ENCODE measurements at places on chromosomes 4 and X.

DNA sequence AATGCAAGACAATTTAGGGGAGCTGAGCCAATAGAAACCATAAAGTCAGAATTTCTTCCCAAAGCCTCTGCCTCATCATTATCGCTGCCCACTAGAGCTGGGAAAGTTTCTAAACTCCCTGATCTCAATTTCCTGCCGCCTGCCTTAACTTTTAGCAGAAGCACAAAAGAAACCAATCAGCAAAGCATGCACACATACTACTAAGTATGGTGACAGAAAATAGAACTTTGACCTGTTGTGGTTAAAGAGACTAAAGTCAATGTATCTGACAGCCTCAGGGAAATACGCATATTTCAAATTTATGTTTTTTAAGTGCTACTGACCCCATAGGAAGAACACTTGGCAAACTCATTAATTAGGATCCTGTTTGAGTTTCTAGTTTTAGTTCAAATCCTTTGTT lies 10.1 kb downstream of the STK26 start:
- DNase-seq: no peak

- DNase-seq: no peak
These were observed 377.9 kb downstream of the FAM133A start for GRCh38 chrX:94051926-94052325.

GRCh38 chrX:3748052-3748559 lies 34.7 kb upstream of the PRKX start:
- no peak for DNase-seq

DNA sequence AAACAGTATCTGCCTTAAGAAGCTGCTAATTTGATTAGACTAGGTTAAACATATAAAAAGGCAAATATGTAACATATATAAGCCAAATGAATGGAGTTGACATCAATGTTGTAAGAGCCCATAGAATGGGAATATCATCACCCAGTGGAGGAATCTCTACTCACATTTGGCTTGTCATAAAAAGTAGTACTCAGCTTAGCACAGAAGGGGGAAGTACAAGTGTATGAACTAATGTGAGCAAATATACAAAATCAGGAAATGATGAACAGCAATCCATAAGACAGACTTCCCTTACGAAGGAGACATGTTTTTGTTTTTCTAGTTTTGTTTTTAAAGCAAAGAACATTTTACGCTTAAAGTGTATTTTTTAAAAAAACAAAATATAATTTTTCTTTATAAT lies 74.9 kb downstream of the MAB21L2 start:
- DNase-seq: no peak

GRCh38 chr4:54213761-54214160 lies 15.3 kb upstream of the PDGFRA start:
- DNase-seq: no peak

GRCh38 chrX:45748369-45748774 lies 547.7 kb upstream of the DIPK2B start:
- no peak for DNase-seq

DNA sequence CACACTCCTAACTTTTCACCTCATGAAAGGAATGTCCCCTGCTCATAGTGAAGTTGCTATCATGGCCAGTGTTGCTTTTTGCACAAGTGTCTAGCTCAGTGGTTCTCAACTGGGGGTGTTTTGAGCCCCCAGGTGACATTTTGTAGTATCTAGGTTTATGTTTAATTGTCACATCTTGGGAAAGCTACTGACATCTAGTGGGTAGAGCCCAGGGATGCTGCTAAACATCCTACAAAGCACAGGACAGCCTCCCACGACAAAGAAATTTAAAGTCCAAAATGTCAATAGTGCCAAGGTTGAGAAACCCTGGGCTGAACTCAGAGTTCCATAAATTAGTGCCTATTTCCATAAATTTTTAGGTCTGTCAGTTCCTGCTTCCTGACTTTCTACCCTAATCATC lies 70.7 kb upstream of the HCCS start:
- DNase-seq: no peak

DNA sequence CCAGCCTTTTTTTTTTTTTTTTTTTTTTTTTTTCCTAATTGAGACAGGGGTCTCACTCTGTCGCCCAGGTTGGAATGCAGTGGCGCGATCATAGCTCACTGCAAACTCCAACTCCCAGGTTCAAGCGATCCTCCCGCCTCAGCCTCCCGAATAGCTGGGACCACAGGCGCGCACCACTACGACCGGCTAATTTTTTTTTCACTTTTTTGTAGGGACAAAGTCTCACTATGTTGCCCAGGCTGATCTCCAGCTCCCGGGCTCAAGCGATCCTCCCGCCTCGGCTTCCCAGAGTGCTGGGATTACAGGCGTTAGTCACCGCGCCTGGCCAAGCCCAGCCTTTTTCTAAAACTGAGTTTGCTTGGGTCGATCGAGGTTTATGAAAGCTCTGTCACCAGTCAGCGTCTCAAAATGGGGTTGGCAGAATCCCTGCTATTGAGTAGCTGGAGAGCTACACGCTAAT lies 1.3 kb upstream of the OTUD5 start:
- DNase-seq: no peak

DNA sequence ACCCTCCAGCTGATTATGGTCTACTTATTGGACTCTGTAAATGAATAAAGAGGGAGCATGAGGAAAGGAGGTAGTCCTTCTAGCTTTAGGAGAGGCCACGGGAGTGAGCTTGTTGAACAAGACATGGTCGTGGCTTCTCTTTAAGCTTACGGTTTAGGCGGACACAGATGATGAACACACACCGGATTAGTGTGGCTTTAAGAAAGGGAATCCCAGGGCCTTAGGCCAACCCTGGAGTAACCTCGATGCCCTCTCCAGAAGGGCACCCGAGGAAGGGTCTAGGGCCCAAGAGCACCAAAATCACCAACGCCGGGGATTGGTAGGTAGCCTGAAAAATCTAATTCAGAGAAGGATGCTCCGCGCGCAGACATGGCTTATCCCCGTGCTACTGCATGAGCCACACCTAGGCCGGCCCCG lies 39.4 kb downstream of the ERVMER34-1 start:
- no peak for DNase-seq

- no peak for DNase-seq
These were observed 100.5 kb upstream of the PCDH7 start for GRCh38 chr4:30619679-30620078.

- DNase-seq: no peak
These were observed 80.1 kb upstream of the MAML3 start for GRCh38 chr4:140233791-140234696.

DNA sequence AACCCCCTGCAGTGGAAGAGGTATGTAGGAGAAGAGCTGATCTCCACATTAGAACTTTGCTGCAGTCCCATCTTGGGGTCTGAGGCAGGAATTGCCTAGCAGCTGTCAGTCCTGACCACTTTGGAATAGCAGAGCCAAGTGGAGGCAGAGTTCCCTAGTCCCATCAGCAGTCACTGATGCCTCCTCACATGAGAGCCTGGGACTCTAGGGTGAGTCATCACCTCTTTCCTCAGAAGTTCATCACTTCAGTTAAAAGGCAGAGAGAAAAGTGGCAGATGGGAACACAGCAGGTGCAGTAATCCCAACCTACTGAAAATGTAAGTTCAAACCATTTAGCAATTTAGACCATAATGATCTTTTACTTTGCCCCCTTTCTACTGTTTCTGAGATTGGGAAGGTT lies 73.9 kb upstream of the MED14 start:
- DNase-seq: no peak

- DNase-seq: no peak
These were observed 176.4 kb downstream of the EFHC2 start for GRCh38 chrX:44167116-44167515.

DNA sequence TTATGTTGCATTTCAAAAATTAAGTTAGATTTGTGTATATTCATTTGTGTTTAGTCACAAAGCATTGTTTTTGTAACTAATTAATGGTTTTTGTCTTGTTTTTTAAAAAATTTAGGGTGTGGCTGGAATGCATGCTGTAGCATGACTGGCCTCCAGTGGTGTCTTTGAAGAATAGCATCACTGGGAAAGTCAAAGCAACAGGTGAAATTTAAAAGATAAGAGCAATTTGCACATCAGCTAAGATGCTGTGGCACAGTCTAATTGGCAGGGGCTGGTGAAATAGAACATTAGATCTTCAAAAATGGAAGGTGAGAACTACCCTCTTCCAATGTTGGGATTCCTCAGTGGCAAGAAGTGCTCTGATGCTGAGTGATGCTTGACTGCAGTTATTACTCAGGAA lies 45.3 kb downstream of the ANK2 start:
- no peak for DNase-seq

- DNase-seq: no peak
These were observed 123.9 kb upstream of the CBR4 start for GRCh38 chr4:169133932-169134331.

DNA sequence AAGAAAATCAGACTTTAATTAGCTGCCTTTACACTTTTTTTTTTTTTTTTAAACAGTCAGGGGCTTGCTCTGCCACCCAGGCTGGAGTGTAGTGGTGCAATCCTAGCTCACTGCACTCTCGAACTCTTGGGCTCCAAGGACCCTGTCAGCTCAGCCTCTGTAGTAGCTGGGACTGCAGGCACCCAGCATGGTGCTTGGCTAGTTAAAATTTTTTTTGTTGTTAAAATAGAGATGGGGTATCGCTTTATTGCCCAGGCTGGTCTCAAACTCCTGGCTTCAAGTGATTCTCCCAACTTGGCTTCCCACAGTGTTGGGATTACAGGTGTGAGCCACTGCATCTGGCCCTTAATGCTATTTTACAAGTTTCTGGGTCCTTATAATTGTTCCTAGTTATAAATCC lies 359.1 kb downstream of the SPRY1 start:
- DNase-seq: no peak

GRCh38 chrX:68332201-68332731 lies 101.0 kb downstream of the OPHN1 start:
- no peak for DNase-seq

DNA sequence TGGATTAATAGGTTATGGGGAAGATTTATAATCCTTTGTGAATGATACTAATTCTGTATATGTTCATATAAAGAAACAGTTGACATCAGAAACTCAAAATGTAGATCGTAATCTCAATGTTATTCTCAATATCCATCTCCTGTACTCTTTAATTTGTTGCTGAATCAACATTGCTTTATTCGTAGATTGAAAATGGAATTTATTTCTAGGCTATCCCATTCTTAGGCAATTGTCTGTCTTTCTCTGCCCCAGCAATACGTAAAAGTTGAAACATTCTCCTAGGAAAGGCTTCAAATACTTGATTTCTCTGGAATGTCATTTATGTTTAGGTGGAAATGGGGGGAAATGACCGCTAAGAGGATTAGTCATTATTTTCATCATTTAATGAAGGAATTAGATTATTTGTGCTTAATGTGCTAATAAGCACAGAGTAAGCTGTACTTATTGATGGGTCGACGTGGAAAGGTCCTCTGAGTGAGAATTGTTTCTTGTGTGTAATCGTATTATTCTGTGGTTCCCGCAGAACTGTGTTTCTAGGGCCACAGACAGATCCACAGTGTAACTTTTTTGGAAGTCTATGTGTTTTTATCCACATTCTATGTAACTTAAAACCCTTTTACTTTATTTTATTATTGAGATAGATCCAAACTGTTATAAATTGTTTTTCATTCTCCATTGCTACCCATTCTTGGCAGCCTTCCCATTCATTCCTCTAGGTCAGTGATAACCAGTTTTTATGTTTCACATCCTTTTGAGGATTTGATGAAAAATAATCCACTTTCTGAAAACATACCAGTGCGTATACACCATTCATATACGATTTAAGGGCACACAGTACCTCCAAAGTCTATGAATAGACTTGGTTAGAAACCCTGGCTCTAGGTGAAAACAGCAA lies 262.9 kb downstream of the ARHGAP10 start:
- DNase-seq: no peak

GRCh38 chr4:158781963-158782362 lies 13.1 kb downstream of the FNIP2 start:
- DNase-seq: no peak

DNA sequence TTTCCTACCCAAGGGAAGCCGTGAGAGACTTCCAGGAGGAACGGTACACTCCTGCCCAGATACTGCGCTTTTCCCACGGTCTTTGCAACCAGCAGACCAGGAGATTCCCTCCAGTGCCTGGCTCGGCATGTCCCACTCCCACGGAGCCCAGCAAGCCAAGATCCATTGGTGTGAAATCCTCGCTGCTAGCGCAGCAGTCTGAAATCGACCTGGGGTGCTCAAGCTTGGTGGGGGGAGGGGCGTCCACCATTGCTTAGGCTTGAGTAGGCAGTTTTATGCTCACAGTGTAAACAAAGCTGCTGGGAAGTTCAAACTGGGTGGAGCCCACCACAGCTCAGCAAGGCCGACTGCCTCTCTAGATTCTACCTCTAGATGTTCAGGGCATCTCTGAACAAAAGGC lies 284.8 kb upstream of the FGF13 start:
- DNase-seq: no peak

GRCh38 chr4:30073011-30073710 lies 647.0 kb upstream of the PCDH7 start:
- no peak for DNase-seq
